ENCODE measurements at places on chromosomes 2 and 18. TPM values are rescaled to one million over a fixed set of nuclear protein-coding genes. Genes with fewer than 3 reads are reported as not detected.

- DNase-seq: no peak
These were observed 94.7 kb upstream of the SP3 start for GRCh38 chr2:174059884-174060244.

DNA sequence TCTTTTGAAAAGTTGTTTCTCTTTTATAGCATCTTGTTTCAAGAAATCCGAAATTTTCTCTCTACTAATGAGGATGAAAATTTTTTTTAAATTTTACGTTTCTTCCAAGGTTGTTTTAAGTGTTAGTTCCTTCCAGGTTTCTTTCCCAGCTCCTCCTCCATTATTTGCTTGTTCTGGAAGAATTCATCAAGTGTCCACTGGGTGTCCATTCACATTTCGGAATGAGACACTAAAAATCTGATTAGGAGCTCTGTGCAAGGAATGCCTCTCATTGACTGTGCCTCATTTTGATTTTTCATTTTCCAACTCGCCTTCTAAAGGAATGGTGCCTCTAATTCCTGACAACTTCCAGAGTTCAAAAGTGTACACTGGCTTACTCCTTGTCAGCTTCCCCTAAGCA is 6.1 kb downstream of the SP100 start:
- no peak for DNase-seq

DNA sequence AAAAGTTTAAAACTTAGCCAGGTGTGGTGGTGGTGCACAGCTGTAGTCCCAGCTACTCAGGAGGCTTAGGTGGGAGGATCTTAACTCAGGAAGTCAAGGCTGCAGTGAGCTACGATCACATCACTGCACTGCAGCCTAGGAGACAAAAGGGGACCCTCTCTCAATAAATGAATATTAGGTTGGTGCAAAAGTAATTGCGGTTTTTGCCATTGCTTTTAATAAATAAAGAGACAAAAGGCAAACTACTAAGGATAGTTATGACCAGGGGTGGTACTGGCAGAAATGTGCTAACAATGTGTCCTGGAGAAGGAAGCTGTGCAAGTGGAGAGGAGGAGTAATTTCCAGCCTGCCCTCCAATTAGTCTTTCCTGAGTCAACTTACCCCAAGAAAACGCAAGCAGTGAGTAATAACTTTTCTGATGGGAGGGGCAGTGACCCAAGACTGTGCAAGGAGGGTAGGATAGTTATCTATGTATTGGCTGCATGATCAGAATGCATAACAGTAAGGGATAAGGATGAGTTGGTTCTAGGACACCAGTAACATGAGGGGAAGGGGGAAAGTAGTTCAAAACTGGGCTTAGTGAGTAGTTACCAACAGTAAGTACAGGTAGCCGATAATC is 1.5 kb downstream of the EXOC6B start:
- DNase-seq: no peak

GRCh38 chr2:130345611-130346010 is 2.9 kb downstream of the IMP4 start:
- DNase-seq: no peak

DNA sequence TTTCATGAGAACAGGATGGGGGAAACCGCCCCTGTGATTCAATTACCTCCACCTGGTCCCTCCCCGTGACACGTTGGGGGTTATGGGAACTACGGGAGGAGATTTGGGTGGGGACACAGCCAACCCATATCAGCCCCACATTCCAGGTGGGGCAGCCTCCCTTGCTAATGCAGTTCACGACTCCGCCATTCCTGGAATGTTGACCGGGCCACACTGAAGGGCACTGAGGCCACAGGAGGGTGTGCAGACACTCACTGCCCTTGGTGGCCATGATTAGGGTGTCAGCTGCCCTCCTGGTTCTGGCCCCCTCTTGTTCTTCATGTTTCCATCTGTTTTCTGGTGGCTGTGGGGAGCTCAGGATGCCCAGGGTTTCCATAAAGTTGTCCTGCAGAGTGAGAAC is 176.3 kb downstream of the TWIST2 start:
- DNase-seq: no peak

The PLEKHA3 gene
- 14.1 TPM for total RNA-seq

The IGFBP5 gene
- total RNA-seq: 914 TPM

The DNAH7 gene
- total RNA-seq: 15.8 TPM

The MZT2B gene
- total RNA-seq: 219 TPM
